ENCODE measurements at places on chromosomes 1 and 21. TPM values are rescaled to one million over a fixed set of nuclear protein-coding genes. Genes with fewer than 3 reads are reported as not detected.

DNA sequence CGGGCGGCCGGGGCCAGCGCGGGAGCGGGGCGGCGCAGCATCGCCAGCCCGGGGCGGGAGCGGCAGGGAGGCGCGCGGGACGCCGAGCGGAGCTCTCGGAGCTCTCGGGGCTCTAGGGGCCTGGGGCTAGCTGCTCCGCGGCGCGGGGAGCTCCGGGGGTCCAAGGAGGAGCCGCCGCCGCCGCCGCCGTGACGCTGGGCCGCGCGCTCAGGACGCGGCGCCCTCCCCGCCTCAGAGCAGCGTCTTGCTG, 147 bp downstream of the CLSTN1 start:
- no peak for DNase-seq
- peak overlapping the region; percentile 86 for H3K4me3 ChIP-seq
- peak overlapping the region; percentile 84 for H3K27ac ChIP-seq
- no peaks in the 10 kb centered on the region for H3K4me1 ChIP-seq
- H3K27me3 ChIP-seq: no peaks in the 10 kb centered on the region

DNA sequence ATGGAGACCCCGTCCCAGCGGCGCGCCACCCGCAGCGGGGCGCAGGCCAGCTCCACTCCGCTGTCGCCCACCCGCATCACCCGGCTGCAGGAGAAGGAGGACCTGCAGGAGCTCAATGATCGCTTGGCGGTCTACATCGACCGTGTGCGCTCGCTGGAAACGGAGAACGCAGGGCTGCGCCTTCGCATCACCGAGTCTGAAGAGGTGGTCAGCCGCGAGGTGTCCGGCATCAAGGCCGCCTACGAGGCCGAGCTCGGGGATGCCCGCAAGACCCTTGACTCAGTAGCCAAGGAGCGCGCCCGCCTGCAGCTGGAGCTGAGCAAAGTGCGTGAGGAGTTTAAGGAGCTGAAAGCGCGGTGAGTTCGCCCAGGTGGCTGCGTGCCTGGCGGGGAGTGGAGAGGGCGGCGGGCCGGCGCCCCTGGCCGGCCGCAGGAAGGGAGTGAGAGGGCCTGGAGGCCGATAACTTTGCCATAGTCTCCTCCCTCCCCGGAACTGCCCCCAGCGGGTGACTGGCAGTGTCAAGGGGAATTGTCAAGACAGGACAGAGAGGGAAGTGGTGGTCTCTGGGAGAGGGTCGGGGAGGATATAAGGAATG, 505 bp downstream of the LMNA start:
- DNase-seq: no peak
- no peaks in the 10 kb centered on the region for H3K36me3 ChIP-seq
- peak overlapping the region; percentile 99 for H3K4me3 ChIP-seq
- H3K4me1 ChIP-seq: peaks cover 2% of the 10 kb centered on the region
- no peaks in the 10 kb centered on the region for H3K27me3 ChIP-seq
- H3K27ac ChIP-seq: peak overlapping the region; percentile 93

DNA sequence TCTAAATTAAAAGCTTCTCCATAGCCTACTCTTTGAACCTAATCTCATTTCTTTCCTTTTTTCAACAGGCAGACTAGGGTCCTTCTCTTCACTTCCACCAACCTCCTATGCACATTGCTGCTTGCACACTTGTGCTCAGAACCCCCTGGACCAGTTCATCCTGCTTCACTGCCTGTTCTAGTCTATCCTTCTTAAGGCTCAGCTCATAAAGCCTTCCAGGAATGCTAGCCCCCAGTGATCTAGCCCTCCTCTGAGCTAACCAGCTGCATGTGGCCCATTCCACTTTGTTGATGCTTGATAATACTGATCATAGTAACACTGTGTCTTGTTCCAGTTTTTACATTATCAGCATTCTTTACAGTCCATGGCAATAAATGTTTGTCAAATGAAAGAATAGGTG, 22.9 kb upstream of the PHGDH start:
- H3K27me3 ChIP-seq: no peaks in the 10 kb centered on the region
- H3K4me1 ChIP-seq: no peaks in the 10 kb centered on the region
- no peaks in the 10 kb centered on the region for H3K36me3 ChIP-seq

- no peaks in the 10 kb centered on the region for H3K27me3 ChIP-seq
- peaks cover 4% of the 10 kb centered on the region for H3K4me1 ChIP-seq
- H3K27ac ChIP-seq: no peak overlapping the region
- no peak overlapping the region for H3K4me3 ChIP-seq
These were observed 37.3 kb downstream of the HUNK start for GRCh38 chr21:31910074-31910470.

- peak; percentile 71 for DNase-seq
- no peaks in the 10 kb centered on the region for H3K36me3 ChIP-seq
- peak within 1 kb of the TSS; percentile 92 for H3K27ac ChIP-seq
- peak within 1 kb of the TSS; percentile 82 for H3K4me3 ChIP-seq
- no peaks in the 10 kb centered on the region for H3K4me1 ChIP-seq
- H3K27me3 ChIP-seq: no peaks in the 10 kb centered on the region
These were observed at the start of gene ITPKB for GRCh38 chr1:226738995-226739695. TSS of gene ITPKB (minus strand) at chr1:226739282. CDS start at chr1:226737458, 1,824 bp downstream.

- no peak for DNase-seq
- H3K4me3 ChIP-seq: peak overlapping the region; percentile 46
- no peaks in the 10 kb centered on the region for H3K4me1 ChIP-seq
- no peaks in the 10 kb centered on the region for H3K36me3 ChIP-seq
- H3K27me3 ChIP-seq: peaks cover 36% of the 10 kb centered on the region
These were observed 2.0 kb downstream of the VAV3 start for GRCh38 chr1:107963008-107963407.

DNA sequence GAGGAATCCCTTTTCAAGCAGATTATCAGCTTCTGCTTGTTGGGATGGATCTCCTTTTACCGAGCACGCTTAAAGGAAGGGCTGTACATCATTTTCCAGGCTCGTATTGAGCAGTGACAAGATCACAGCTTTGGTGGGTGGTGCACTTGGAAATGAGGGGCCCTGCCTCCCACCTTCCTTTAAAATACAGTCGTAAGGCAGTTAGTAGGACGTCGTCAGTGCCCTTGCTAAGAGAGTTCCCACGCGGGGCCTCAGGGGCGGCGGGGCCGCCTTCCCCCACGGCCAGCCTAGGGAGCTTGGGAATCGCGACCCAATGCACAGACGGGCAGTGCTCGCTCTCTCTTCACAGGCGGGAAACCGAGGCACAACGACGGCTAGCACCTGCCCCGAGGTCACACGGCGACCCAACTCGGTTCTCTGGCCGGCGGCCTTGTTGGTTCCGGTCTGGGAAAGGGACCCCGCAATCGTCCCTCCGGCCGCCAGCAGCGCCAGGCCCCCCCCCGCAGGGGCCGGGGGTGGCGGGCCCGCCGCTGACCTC, 58.6 kb downstream of the H3-3A start:
- H3K4me1 ChIP-seq: peaks cover 4% of the 10 kb centered on the region
- H3K36me3 ChIP-seq: no peaks in the 10 kb centered on the region
- H3K27ac ChIP-seq: peak overlapping the region; percentile 98
- peak overlapping the region; percentile 31 for H3K4me3 ChIP-seq
- no peaks in the 10 kb centered on the region for H3K27me3 ChIP-seq

Gene KRTAP11-1
- polyA plus RNA-seq: not detected
